A549 treated with Hydrocortisone at 1 μM for 4 hours (cell line): ENCODE measurements at places on chromosomes 6 and 20. TPM values are rescaled to one million over a fixed set of nuclear protein-coding genes. Genes with fewer than 3 reads are reported as not detected.

The PERP gene
- total RNA-seq: 72.2 to 78.3 TPM (median 77.8 TPM) in 5 replicates

The PRSS35 gene
- total RNA-seq: 0.05 to 0.09 TPM (median 0.07 TPM) in 5 replicates

The TTI1 gene
- total RNA-seq: 21.0 to 25.0 TPM (median 22.3 TPM) in 5 replicates

The OVOL2 gene
- 0.20 to 0.33 TPM (median 0.28 TPM) in 5 replicates for total RNA-seq

The OXT gene
- not detected in 5 replicates for total RNA-seq

The FERMT1 gene
- total RNA-seq: 14.2 to 18.4 TPM (median 14.7 TPM) in 5 replicates

The POU5F1 gene
- total RNA-seq: 10.0 to 17.0 TPM (median 11.3 TPM) in 5 replicates

The SIRPA gene
- total RNA-seq: 20.8 to 26.4 TPM (median 22.9 TPM) in 5 replicates

The ABHD16B gene
- 0.08 to 0.13 TPM in 2 of 5 replicates, not detected in the others for total RNA-seq

The SAMD3 gene
- not detected in 5 replicates for total RNA-seq

The HLA-DOA gene
- 0.06 TPM in 1 of 5 replicates, not detected in the others for total RNA-seq

The DEK gene
- 68.0 to 98.1 TPM (median 82.0 TPM) in 5 replicates for total RNA-seq

The SAMD5 gene
- 0.43 to 0.75 TPM (median 0.52 TPM) in 5 replicates for total RNA-seq

The TRAM2 gene
- 29.5 to 48.0 TPM (median 38.8 TPM) in 5 replicates for total RNA-seq

The ZFP57 gene
- total RNA-seq: not detected in 5 replicates

The GDAP1L1 gene
- total RNA-seq: 0.16 TPM in 1 of 5 replicates, not detected in the others
